ENCODE measurements at places on chromosomes 13 and 19. TPM values are rescaled to one million over a fixed set of nuclear protein-coding genes. Genes with fewer than 3 reads are reported as not detected.

Gene CEACAM16
- not detected for total RNA-seq

Gene AP1M2
- 113 TPM for total RNA-seq

Gene TTYH1
- total RNA-seq = under 0.01 TPM

Gene KIR2DL4
- not detected for total RNA-seq

Gene KLK6
- 0.39 TPM for total RNA-seq

Gene TNNI3
- 0.43 TPM for total RNA-seq

Gene ZNF726
- total RNA-seq = 5.9 TPM

Gene SIGLECL1
- not detected for total RNA-seq

Gene KCTD15
- 43.3 TPM for total RNA-seq

Gene KLK11
- not detected for total RNA-seq

Gene ACP5
- 0.79 TPM for total RNA-seq

Gene YJEFN3
- total RNA-seq = 0.39 TPM

Gene ZNF555
- total RNA-seq = 7.5 TPM

Gene GJA3
- total RNA-seq = 0.22 TPM

Gene JSRP1
- total RNA-seq = not detected

Gene TJP3
- 0.39 TPM for total RNA-seq

Gene CLC
- not detected for total RNA-seq

Gene NAT14
- 10.6 TPM for total RNA-seq

Gene ZNF554
- 10.2 TPM for total RNA-seq

Gene NEK3
- 8.9 TPM for total RNA-seq

Gene PCDH17
- total RNA-seq = 0.43 TPM

Gene TEX26
- total RNA-seq = not detected

Gene MISP3
- 0.22 TPM for total RNA-seq

Gene ACER1
- total RNA-seq = not detected

Gene MBNL2
- total RNA-seq = 69.5 TPM

Gene GIPC1
- 316 TPM for total RNA-seq

Gene CD70
- not detected for total RNA-seq

Gene NOTCH3
- total RNA-seq = 1.6 TPM

Gene ERICH4
- total RNA-seq = not detected

Gene HPN
- 0.79 TPM for total RNA-seq

Gene MEIOSIN
- total RNA-seq = not detected

Gene CNMD
- not detected for total RNA-seq

Gene SHISA7
- total RNA-seq = not detected

Gene ZNF266
- 8.4 TPM for total RNA-seq

Gene CGB1
- total RNA-seq = not detected

Data from placental epithelial cell (primary cell).